ENCODE measurements at places on chromosomes 1 and 21.

DNA sequence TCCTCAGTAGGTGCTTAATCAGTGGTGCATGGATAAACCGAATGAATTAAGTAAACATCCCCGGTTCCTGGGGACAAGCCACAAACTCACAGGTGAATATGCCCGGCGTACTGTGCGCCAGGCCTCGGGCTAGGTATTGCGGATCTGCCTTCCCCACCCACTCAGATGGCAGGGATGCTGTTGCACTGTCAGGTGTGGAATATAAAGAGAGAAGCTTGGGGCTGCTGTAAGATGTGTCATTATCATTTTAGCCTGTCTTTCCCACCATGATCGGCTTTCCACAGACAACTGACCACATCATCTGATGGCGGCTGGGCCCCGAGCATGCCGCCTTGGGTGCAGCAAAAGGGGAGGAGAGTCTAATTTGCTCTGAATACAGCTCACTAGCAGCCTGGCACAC is 45.4 kb upstream of the LRP8 start:
- no peak for DNase-seq

DNA sequence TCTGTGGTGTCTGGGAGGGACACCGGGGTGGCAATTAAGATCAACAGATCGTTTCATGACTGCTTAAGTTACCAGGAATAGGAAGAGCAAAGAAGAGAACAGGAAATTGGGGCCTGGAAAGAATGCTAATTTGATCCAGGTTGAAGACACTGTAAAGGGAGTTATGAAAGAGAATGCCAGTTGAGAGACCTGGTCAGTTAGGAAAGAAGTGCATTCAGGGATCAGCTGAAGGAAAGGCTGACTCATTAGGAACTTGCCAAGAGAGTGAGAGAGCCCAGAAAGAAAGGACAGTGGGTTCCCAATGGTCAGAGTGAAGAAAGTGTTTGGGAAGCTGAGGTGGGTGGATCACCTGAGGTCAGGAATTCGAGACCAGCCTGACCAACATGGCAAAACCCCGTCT is 119.6 kb downstream of the UBE2U start:
- DNase-seq: no peak

- peak; percentile 32 for DNase-seq
These were observed 16.0 kb downstream of the OR2T11 start for GRCh38 chr1:248618878-248619277.

DNA sequence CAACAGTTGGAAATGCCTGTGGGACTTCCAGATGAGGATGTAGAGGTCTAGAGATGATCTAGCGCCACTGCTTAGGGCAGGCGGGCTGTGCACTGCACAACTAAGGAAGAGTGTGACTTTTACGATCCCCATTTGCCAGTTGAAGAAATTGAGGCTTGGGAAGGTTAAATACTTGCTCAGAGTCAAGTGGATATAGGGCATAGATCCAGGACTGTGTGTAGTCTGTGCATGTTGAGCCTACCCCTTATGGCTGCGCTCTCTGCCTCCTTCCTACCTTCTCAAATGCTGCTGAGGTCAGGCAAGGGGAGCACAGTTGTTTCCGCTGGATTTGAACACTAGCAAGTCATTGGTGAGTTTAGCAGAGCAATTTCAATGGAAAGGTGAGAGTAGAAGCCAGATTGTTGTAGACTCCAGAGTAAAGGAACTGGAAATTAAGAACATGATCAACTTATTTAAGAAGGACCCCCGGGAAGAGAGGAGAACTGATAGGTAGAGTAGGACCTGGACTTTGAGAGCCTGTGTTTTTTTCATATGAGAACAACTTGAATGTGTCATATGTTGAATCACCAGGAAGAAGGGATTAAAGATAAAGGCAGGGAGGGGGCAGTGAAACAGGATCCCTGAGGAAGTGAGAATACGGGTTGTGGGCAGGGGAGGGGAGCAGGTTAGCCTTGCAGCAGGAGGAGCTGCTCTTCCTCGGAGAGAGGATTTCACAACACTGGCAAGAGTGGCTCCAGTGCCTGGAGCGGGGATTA is 2.7 kb downstream of the CAPN2 start:
- no peak for DNase-seq

GRCh38 chr1:237671262-237671661 is 219.5 kb downstream of the ZP4 start:
- no peak for DNase-seq

GRCh38 chr1:8460132-8460544 is 142.2 kb downstream of the SLC45A1 start:
- DNase-seq: no peak

GRCh38 chr1:224681816-224682215 is 65.7 kb downstream of the CNIH3 start:
- DNase-seq: no peak

DNA sequence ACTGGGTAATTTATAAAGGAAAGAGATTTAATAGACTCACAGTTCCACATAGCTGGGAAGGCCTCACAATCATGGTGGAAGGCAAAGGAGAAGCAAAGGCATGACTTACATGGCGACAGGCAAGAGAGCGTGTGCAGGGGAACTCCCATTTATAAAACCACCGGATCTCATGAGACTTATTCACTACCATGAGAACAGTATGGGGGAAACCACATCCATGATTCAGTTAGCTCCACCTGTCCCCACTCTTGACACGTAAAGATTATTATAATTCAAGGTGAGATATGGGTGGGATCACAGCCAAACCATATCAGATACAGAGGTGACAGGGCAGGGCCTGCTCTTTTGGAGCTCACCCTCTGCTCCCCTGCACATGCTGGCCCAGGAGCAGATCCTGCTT is 31.4 kb upstream of the TMEM61 start:
- DNase-seq: no peak

GRCh38 chr1:17059391-17060305 is 5.8 kb upstream of the SDHB start:
- peak; percentile 37 for DNase-seq

DNA sequence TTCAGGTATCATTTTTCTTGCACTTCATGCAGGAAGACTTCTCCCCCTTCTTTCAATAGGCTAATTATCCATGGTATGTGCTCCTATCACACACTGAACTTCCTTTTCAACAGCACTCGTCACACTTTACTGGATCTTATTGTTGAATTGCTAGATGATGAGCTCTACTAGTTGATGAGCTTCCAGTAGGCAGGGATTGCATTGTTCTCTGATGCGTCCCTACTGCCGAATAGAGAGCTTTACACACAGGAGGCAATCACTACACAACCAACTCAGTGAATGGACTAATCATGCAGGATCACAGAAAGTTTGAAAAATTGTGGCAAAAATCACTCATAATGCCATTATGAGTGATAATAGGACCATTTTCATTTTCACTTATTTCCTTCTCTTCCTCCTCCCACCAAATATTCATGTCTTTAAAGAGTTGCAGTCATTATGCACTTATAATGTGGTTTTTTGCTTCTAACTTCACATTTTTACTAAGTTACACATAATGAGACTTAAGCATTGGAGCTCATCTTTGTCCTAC is 128.1 kb upstream of the ZNF648 start:
- peak; percentile 40 for DNase-seq

DNA sequence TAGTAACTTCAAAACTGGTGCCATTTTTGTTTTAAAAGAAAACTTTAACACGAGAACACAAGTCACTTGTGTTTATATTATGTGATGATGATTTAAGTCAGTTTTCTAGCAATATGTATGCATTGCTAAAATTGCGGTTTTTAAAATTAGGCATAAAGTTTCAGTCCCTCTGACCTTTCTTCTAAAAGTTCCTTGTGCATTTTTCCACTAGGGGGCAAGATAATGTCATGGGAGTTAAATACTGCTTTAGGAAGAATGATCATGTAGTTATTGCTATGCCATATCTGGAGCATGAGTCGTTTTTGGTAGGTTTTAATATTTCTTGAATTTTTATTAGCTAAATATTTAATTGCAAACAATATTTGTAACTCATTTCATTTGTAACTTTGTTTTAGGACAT is 10.7 kb downstream of the CDC7 start:
- DNase-seq: peak; percentile 57

GRCh38 chr1:85359874-85360721 is 83.7 kb upstream of the BCL10 start:
- DNase-seq: no peak

DNA sequence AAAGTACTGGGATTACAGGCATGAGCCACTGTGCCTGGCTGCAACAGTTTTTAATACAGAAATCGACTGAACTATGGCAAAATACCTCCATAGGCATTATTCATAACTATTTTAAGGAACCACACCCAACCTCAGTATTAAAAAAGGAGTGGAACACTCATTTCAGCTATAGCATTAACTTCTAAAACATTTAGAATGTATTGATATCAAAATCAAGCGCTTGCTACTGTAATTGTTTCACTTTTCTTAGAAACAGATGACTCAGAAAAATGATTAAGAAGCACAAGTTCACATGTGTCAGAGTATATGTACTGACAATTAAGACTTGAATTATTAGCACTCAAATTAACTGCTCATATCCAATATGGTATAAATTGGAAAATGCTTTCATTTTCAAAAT is 15.1 kb downstream of the AIDA start:
- no peak for DNase-seq

DNA sequence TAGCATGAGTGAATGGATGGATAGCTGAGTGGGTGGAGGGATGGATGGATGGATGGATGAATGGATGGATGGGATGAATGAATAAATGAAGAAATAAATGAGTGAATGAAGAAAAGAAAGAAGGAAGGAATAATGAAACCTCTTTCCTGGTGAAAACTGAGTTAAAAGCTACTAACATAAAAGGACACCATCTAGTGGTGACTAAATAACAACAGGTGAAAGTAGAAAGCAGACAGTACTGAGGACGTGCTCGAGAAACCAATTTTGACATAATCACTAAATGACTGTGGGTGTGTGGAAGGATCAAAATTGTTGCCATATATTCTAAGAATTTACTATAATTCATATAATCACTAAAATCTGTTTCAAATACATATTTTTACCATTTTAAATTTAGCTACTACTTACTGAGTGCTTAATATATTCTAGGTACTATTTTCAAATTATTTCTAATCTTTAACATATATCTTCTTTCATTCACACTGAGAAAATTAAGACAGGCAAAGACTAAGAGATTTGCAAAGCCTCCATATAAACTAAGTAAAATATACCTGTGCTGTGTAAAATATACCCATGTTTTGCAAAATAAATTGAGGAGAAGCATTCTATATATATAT is 522.9 kb downstream of the LRRIQ3 start:
- DNase-seq: no peak

- no peak for DNase-seq
These were observed 184.9 kb upstream of the DPT start for GRCh38 chr1:168913711-168914463.

DNA sequence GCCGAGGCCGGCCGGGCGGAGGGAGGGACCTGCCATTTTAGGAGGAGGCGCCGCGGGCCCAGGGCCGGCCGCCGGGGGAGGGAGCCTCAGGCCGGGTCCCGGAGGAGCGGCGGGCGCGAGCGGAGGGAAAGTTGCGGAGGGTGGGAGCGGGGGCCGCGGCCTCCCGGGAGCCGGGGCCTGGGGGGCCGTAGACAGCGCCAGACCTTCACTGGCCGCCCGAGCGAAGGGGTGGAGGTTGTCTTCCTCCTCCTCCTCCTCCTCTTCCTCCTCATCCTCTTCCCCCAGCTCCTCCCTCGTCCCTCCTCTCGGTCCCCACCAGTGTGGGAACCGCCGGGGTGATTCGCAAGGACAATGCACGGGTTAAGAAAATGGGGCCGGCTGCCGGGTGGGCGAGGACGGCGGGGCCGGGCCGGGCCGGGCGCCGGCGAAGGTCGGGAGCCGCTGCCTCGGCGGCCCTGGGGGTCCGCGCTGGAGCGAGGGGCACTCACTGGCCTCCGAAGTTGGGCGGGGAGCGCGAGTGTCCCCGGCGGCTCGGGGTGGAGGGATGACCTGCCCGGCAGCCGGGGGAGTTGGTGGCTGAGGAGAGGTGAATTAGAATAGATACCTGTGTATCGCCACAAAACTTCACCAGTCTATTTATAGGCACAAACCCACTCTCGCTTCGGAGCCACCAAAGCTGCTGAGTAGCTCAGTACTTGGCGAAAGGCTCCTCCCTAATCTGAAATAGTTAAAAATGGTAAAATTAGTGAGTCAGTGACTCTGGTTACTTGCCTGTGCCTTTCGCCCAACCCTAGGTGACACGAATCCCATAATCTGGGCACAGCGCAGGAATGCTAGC is 1.3 kb downstream of the DYRK1A start:
- DNase-seq: peak; percentile 45

GRCh38 chr1:36728846-36729245 is 246.1 kb upstream of the CSF3R start:
- DNase-seq: no peak

DNA sequence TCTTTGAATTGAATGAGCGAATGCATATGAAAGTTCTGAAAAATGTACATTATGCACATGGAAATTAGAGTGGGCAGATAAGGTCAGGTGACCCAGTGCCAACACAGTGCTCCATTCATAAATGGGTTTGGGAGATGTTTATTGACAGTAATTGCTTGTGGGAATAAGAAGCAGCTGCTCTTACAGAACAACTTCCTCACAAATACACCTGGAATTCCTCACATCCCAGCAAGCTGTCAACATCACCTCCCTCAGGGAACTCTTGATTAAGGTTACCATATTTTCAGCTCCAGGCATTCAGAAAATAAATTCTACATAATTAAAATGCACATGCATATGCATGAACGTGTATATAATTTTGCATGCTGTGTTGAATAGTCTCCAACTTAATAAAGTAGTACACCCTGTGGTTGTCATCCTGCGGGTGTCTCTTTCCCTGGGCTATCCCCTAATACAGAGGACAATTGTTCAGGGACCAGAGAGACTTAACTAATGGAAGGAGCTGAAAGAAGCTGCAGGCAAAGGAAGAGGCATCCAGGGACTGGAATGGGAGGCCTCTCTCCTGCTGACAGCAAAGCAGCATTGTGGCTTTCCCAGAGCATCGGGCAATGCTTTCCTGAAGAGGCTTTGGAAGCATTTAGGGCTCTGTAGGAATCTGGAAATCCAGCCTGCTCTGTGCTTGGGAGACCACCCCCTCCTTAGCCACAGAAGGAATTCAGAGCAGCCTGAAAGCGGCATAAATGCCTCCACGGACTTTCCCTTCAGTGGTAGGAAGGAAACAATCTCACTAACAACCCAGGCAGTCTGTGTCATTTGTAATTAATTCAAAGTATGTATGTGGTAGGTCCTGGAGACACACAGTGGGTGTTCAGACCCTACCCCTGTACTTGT is 55.2 kb upstream of the GNG12 start:
- no peak for DNase-seq

DNA sequence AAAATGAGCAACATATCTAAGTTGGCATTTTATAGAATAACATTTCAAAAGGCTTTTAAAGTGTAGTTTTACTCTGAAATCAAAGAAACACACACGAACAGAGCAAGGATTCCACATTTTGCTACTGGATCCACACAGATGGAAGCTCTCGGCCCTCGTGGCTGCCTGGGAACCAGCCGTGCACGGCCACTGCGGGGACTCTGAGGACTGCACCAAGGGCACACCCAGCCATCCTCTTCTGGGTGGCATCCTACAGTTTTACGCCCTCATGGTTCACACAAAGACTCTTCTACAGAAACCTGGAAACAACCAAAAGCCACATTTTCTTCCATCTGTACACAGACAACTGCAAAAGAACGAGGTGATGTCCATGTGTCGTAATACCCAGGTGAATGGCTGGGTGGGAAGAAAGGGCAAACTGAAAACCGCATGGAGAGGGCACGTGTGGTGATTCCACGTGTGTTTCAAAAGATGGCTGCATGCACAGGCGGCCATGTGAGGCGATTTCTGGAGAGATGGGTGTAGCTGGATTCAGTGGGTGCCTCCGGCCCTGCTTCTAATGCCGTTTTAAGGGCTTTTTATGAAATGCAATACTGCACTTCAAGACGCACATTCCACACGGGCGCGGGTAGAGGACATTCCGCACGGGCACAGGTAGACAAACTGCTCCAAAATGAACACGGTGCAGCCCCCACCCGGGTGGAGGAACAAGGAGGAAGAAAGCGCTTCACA is 8.1 kb downstream of the POFUT2 start:
- no peak for DNase-seq

Measured in activated CD4-positive, alpha-beta T cell treated with anti-CD3 and anti-CD28 coated beads, Interleukin-2, Interleukin-4, amounts not matched to agents 100 ng/mL and 50 ng/mL, durations not matched to agents 16 hours and 8 hours (primary cell).